Central memory CD4-positive, alpha-beta T cell (primary cell): ENCODE measurements at places on chromosomes 4 and X.

DNA sequence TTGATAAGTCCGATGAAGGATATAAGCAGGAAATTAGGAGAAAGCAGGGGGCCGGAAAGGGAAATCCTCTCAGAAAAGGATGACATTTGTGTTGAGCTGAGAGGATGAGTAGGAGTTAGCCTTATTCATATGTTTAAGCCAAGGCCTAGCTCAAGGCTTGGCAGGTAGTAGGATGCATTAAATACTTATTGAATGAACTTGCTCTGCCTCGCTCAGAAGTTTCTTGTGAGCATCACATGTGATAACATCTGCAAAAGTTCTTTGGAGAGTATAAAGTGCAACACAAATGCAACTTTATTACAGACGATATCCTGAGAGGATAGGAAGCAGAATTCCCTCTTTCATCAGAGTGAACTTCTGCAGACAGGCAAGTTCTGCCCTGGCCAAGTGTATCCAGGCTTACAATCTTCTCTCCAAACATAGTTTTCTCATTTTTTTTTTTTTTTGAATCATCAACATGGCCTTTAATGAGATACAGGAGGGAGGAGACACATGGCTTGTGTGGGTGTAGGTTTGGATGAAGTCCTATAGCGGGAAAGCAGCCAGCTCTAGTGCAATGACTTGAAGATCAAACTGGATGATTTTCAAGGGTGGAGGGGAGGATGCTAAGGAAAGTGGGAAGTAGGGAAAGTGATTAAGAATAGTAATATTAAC, 48.1 kb downstream of the LUZP4 start:
- no peak for DNase-seq

DNA sequence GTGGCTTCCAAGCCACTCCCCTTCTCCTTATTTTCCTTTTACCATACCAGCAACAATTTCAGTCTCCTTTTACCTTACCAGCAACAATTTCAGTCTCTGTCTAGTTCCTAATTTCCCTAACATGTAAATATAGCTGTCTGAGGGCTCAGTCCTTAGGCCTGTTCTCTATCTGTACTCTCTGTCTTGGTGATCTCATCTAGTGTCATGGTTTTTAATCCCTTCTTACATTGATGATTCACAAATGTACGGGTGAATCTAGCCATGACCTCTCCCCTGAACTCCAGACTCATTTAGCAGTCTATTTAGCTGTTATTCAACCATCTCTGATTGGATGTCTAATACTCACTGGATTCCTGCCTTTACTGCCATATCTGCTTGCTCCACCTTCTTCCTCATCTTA, 7.2 kb downstream of the IL15 start:
- no peak for DNase-seq

GRCh38 chrX:123442764-123443163, 258.7 kb downstream of the GRIA3 start:
- DNase-seq, result no peak

GRCh38 chr4:173883821-173884220, 353.8 kb upstream of the HAND2 start:
- no peak for DNase-seq

DNA sequence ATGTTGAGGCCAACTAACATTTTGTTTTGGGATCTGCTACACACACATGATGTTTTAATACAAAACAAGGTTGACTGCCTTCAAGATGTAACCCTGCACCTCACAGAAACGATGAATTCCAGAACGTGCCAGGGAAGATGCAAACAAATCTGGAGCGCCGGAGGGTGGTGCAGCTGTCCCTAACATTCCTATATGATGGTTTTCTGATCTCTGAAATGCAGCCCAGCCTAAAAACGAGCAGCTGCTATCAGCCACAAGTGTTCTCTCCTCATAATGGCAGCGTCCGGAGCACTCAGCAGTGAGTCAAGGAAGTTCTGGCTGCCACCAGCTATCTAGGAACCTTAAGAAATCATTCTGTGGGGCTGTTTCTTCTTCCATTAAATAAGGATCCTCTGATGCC, 333.4 kb downstream of the NR3C2 start:
- DNase-seq, result no peak

GRCh38 chr4:3670521-3671519, 95.4 kb upstream of the ADRA2C start:
- no peak for DNase-seq

- no peak for DNase-seq
These were observed 42.4 kb upstream of the SLC2A9 start for GRCh38 chr4:10063544-10064300.

GRCh38 chr4:125070861-125071260, 243.9 kb upstream of the FAT4 start:
- no peak for DNase-seq

DNA sequence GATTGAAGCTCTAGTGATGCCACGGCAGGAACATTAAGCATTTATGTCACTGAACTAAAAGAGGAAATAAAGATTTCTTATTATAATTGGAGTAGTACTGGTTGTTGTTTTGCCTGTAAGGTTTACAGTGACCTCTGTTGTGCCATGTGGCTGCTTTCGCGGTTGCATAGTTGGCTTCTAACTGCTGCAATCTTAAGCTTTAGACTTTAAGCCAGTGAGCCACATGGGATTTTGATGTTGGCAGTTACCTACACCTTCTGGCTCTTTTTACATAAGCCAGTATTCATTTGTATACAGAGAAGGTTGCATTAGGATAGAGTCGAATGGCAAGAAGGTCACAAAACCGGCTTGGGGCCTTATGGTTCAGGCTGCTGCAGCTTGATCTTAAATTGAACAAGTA, 1311.6 kb downstream of the RAPGEF2 start:
- no peak for DNase-seq

DNA sequence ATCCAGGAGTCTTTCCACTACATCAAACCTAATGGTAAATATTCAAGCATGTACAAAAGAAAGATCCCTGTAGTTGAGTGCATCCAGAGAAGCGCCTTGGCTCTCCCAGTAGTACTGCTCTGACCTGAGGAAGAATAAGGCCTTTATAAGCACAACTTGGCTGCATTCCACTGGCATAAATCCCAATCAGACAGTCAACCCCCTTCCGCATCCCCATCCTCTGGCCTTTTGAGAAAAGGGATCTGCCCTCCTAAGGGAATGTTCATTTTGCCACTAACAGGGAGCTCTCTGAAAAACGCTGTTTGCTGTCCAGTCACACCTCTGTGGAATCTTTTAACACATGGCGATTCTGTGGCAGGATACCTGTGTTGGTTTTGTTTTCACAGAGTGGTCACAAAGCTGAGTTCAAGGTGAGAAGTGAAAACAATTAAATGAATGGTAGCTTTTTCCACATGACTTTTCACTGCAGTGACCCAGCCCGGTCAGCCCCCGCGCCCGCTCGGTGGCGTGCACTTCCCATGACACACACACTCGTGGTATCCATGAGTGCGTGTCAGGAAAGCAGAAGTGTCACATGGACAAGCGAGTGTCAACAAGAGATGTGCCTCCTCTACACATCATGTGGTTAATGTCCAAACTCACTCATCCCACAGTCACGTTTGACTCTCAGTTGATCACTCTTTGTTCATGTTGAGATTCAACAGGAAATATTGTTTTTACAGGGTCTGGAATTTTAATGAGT, 112.2 kb upstream of the ENPP6 start:
- no peak for DNase-seq

DNA sequence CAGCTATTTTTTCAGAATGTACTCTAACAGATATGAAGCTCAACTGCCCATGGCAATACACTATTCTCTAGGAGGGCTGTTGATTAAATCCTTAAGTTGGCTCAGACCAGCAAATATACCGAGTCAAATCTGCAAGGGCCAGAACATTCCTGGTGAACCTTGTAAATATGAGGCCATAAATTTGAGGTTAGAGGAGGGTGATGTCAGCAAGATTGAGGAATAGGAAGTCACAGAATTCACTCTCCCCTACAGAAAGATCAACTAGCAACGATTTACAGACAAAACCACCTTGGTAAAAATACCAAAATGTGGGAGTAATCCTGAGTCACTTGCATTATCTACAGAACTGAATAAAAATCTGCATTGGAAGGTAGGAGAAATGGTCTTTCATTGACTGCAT, 399.3 kb downstream of the GPM6A start:
- no peak for DNase-seq

DNA sequence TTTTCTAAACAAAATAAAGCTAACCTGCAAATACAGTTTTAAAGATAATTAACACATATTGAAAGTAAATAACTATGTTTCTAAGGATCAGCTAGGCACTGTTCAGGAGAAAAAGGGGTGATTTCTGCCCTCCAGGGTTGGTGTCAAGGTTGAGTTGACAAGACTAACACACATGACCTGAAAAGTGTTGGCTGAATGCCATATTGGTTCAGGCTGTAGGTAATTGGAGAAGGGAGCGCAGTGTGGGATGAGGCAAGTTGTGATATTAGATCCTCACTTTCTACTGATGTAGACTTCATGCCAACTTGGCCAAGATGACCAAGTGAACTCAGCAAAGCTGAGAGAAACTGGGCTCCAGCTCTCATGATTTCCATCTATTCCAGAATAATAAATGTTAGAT, 42.2 kb downstream of the PPM1K start:
- DNase-seq, result no peak

DNA sequence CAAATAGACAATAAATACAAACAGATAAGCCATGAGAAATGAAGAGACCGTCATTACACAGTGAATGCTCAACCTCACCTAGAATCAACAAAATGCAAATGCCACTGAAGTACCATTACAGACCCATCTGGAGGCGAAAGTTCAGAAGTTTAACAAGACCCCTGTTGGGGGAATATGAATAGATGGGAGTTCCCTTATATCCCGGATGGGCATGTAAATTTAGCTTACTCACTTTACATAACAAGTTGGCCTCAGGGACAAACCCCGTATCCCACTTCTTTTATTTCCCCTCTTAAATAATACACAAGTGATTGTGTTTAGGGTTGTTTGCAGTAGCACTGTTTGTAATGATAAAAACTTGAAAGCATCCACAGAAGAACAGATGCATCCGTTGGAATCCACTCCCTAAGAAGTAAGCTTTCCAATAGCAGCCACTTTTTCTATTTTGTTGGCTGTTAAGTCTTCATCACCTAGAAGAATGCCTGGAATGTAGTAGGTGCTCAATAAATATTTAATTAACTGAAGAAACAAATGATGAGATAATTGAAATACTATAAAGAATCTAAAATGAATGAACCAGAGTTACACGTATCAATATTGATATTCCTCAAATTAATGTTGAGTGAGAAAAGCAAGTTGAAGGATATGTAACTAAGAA, 1076.3 kb upstream of the TENM3 start:
- no peak for DNase-seq

GRCh38 chrX:9745417-9746115, 20.1 kb downstream of the GPR143 start:
- no peak for DNase-seq

- DNase-seq, result no peak
These were observed 62.2 kb upstream of the PRPS1 start for GRCh38 chrX:107565931-107566603.

GRCh38 chrX:24526616-24527015, 61.5 kb downstream of the PDK3 start:
- DNase-seq, result no peak

DNA sequence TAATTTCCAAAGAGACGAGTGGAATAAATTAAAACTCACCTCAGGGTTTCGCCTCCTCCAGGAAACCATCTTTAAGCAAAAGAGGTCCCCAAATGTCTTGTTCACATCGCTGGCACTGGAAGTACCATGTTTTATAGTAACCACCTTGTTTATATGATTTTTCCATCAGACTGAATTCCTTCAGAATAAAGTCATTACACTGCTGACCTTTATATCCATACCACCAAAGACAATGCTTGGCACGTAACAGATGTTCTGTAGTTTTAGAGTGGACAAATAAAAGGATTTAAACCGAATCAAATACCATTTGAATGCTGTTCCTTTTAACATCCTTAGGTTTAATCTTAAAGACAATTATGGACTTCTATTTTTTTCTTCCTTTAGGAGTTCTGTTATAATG, 4.7 kb downstream of the NUDT6 start:
- no peak for DNase-seq

DNA sequence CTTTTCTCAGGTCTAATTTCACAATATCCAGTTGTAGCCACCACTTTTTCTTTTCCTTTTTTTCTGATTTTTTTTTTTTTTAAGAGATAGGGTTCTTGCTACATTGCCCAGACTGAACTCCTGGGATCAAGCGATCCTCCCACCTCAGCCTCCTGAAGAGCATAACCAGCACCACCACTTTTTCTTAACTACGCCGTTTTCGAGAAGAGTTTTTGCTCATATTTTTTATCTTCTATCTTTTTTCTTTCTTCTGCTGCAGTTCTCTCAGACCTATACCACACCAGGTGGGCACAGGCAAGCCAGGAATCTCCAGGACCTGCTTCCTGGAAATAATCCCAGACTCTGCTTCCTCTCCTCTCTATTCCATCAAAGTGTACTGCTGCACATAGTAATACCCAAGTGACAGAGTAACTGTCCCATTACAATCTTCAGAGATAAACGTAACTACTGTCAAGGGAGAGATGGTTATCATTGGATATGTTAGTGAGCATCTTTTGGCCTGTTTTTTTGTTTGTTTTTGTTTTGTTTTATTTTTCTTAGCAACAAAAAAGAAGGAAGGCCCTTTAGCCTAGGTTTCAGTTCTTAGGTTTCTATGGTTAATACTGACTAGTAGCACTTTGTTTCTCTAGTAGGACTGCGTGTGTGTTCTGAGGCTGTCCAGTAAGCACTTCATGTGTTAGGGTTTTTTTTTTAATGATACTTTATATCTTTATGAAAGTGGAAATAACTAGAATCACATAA, 59.2 kb upstream of the TXK start:
- no peak for DNase-seq

- no peak for DNase-seq
These were observed 33.6 kb upstream of the CPLX1 start for GRCh38 chr4:859496-859895.

DNA sequence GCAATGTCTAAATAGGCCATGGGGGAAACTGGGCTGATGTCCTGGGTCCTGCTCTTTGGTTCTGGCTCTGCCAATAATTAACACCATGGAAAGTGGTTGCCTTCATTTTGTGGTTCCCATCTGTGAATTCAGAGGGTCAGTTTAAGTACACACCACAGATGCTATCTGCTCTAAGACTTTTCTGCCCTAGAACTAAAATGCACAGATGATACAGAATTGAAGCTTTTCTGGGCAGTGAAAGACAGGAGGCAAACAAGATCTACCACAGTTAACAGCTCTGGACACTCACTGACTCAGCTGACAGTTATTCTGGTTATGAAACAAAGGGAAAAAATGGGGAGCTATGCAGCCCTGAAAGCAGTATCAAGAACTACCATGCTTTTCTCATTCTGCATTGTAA, 37.3 kb downstream of the APBB2 start:
- no peak for DNase-seq

DNA sequence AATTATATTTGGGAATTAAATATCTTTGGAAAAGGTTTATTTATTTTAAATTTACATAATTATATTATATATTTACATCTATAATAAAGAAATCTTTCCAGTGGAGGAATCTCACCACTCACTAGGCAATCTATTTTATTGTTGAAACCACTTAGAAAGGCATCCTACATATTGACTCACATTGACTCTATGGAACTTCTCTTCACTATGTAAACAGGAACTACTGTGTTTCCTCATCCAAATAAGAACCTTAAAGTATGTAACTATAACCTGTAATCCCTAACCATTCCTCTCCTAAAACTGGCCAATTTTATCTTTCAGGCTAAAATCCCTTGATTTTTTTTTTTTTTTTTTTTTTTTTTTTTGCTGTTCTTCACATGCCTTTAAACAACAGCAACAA, 268.7 kb downstream of the MAPK10 start:
- DNase-seq, result no peak

- DNase-seq, result no peak
These were observed 1.5 kb downstream of the BMP3 start for GRCh38 chr4:81031796-81032551.

- no peak for DNase-seq
These were observed 214.3 kb downstream of the RASL11B start for GRCh38 chr4:53076374-53076958.

- DNase-seq, result no peak
These were observed 3.9 kb downstream of the FAM149A start for GRCh38 chr4:186108391-186108790.
